ENCODE measurements at places on chromosomes 3 and 15.

DNA sequence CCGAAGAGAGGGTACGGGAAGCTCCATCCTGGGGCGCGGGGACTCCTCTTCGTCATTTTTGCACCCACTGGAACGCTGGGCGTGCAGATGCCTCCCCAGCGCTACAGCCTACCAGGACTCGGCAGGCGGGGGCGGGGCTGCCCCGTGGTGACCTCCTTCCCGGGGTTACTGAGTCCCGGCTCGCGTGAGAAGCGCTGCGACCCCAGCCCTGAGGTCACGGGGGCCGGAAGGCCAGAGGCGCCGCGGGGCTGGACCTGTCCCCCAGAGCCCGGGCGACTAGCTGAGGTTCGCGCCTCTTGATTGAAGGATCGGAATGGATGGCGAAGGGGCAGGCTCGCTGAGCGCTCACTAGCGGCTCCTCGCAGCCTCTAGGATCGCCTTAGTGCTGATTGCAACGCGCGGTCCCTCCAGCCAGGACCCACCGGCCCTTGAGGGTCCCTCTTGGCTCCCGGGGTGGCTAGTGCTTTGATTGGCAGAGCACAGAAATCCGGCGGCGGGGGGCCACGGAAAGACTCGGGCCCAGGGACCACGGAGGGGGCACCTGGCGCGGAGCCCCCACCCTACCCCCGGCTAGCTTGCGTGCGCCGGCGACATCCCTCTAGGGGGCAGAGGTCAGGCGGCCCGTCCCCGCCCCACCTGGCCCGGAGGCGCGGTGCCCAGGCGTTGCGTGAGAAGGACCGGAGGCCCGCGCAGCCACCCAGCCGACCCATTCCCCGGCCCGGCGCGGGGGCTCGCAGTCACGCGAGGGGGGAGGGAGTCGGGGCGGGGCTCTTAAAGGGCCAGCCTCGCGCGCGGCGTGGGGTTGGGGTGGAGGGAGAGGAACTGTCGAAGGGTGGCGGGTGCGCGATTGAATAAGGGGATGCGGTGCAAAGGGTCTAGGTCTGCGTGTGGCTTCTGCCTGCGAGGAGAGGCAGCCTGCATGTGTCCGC, 781 bp upstream of the CYP1A1 start:
- no peak for DNase-seq

DNA sequence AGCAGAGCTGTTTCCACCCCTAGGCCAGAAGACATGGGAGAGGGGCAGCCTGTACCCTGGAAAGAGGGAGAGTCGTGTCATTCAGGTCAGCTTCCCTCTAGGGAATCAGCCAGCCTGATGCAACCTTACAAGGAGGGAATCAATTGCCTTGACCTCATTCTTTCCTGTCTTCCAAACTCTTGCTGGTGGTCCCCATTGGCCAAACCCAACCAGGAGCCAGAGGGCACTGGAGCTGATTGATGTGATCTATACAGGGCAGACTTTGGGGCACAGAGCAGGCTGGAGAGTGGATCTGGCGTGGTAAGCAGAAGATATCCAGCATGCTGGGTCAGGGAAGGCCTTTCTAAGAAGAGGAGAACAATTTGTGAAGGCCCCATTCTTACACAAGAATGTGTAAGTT, 19.1 kb upstream of the MAGEF1 start:
- no peak for DNase-seq

GRCh38 chr3:72269475-72269874, 484.5 kb upstream of the PROK2 start:
- DNase-seq = no peak

DNA sequence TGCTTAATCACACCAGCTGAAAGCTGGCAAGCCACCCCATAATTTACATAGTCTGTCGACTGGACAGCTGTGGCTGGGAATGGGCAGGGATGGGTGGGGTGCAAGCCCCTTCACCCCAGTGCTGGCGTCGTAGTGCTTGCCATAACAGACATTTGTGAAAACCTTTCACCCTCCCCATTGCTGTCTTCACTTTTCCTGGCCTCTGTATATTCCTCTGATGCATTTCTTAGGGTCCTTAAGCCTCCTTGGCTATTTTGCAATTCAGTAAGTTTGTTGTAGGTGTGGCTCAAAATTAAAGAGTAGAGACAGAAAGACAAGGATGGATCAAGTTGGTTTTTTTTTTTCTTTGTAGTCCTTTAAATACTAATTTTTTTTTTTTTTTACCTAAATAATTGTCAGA, 383.3 kb upstream of the MCTP2 start:
- no peak for DNase-seq

DNA sequence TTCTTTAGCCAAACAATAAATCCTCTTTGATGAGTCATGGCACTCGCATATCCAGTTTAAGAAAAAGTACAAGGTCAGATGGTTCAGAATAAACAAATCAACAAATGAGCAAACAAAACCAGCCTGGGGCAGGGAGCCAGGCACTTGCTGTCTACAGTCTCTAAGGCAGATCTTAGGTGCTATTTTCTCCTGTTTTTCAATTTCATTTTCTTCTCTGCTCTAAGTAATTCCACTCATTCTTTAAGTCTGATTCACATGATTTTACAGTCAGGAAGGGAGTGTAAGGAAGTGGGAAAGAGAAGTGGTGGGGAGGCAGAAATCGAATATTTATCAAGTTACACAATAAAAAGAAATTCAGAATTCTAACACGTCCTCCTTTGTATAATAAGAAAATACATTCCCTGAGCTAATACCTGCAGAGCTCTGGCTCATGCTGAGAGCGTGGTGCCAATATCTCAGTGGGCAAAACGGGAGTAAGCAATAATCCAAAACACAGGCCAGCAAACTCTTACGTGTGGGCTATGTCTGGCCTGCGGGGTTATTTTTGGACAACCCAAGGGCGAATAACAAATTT, 298.6 kb downstream of the ADAMTS17 start:
- DNase-seq = no peak

GRCh38 chr15:39099524-39099923, 481.4 kb upstream of the THBS1 start:
- DNase-seq = no peak

DNA sequence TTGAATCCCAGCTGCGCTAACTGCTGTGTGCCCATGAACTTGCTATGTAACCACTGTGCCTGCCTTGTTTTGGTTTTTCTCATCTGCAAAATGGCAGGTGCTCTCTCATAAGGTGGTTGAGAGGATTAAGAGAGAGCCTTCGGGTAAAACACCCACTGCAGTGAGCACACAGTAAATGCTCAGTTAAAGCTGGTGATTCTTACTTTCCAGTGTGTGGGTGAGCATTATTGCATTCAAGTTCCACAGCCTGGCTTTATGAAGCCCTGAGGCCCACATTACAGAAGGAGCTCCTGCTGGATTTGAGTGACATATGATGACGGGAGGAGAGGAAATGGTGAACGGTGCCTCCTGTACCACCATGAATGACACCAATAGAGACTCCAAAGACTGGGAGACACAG, 83.5 kb upstream of the SEC13 start:
- no peak for DNase-seq

DNA sequence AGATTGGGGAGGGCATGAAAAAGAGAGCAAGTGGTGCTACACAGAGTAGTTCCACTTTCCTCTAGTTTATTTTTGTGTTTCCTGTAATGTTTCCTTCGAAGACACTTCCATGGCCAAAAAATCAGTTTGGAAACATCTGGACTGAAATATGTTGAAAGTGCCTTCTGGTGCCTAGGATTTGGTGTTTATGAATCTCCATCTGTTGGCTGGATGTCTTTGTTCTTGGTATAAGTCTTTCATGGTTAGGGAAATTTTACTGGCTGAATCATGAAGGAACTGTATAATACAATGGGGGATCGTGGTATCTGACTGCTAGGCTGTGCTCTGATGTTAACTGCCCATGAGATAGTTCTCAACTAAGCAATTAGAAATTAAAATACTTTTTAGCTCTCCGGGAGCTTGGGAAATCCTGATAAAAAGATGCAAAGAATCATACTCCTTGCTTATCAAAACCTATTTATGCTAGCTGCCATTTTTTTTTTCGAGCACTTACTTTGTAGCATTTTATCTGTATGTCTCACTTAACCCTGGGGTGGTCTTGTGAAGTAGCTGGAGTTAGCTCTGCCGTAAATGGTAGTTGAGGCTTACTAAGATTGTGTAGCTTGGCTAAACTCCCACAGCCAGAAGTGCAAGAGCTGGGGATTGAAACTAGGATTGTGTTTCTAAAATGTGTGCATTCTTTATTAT, 21.9 kb downstream of the AKAP13 start:
- no peak for DNase-seq

GRCh38 chr15:61731099-61731498, 329.1 kb downstream of the VPS13C start:
- no peak for DNase-seq

DNA sequence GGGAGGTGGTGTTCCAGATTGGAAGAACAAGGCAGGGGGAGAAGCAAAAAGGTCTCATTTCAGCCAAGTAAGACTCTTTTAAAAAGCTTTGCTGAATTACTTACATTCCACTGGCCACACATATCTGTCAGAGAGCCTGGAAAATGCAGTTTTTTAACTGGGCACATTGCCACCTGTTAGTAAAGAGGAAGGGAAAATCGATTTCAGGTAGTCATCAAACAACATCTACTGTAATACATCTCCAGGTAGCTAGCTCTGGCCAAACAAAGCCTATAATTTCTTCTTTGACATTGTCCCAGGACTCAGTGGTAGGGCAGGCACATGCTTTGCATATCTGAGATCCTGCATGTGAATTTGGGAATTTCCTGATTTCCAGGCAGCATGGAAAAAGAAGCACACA, 480.7 kb upstream of the SUCLG2 start:
- no peak for DNase-seq

GRCh38 chr15:68227643-68228142, 1.8 kb downstream of the CLN6 start:
- no peak for DNase-seq

DNA sequence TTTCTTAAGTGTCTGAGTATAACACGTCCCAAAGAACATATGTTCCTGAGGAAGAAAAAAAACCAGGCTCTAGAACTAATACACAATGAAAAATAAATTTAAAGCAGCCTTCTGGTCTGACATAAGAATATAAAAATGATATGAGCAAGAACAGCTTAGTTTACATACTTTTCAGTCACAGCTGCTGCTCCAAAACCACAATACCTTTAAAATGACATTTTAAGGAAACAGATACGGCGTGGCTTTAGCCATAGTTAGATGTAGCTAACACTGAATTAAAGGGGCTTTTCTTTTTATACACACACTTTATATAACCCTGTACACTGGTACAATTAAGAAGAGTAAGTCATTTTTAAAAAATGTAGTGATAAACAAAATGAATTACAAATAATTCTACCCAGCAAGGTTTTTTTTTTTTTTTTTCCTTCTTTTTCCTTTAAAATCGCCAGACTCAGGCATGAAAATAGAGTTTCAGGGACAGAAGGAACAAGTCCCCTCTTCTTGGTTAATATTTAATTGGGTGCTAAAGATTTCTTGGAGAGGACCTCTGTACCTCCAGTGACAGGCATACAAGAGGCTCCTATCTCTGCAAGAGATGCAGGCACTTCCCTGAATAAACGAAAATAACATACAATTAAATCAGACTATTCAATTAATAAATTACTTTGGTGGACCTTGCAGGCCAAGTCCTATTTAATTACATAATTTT, 265.6 kb downstream of the FOXP1 start:
- DNase-seq = no peak

All from mesothelial cell of epicardium (in vitro differentiated cells).